ENCODE measurements at places on chromosomes 12 and 14. TPM values are rescaled to one million over a fixed set of nuclear protein-coding genes. Genes with fewer than 3 reads are reported as not detected.

TMEM63C gene
- not detected for polyA plus RNA-seq

NRIP2 gene
- 0.29 TPM for polyA plus RNA-seq

FOXN4 gene
- polyA plus RNA-seq, result not detected

ETV6 gene
- polyA plus RNA-seq, result 3.3 TPM

TMTC1 gene
- not detected for polyA plus RNA-seq

GRCh38 chr12:11722578-11723138 lies 73.2 kb downstream of the ETV6 start:
- H3K27ac ChIP-seq, result no peak overlapping the region
- H3K27me3 ChIP-seq, result no peaks in the 10 kb centered on the region

DNA sequence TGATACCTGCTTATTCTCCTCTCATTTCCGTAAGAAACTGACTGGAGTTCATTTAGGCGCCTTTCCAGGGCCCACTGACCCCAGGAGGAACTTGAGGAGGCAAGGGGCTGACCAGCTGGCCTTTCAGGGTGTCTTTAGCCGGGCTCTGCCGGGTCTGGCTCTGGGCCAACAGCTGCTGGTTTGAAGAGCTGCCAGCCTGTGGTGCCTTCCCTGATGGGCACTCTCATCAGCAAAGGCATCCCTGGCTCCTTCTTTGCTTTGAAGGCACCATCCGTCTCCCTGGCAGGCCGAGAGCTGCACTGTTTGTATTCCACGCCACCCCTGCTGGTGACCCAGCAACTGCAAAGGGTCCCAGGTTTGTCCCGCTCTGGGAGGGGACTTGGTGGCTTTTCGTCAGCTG lies 42.0 kb downstream of the IQSEC3 start:
- H3K27ac ChIP-seq, result no peak overlapping the region
- DNase-seq, result no peak
- peaks cover 7% of the 10 kb centered on the region for H3K4me1 ChIP-seq

DNA sequence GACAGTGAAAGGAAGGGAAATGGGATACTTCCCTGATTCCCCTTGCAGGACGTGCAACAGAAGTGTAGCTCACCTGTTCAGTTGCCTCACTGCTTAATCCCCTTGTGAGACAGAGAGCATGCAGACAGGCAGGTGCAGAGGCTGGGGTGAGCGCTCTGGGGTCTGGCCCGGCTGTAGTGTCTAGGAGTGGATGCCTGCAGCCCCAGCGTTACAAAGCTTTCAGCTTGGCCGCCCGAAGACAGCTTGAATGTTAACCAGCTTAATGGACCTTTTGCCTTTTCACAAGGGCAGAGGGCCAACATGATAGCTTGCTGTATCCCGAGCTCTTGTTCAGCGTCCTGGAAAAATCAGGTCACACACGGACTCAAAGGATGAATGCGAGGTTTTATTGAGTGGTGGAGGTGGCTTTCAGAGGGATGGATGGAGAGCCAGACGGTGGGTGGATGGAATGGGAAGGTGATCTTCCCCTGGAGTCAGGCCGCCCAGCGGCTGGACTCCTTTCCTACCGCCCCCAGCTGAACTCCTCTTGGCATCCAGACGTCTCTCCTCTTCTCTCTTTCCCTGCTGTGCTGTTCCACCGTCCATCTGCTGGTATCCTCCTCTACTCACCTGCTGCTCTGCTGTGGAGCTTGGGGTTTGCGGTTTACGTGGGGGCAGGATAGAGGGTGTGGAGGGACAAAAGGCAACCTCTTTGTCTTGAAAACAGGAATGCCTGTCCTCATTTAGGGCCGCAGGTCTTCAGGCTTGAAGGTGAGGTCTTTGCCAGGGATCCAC lies 86.2 kb upstream of the RESF1 start:
- H3K4me3 ChIP-seq, result no peak overlapping the region
- no peak for DNase-seq
- H3K4me1 ChIP-seq, result peaks cover 29% of the 10 kb centered on the region
- no peak overlapping the region for H3K27ac ChIP-seq

DNA sequence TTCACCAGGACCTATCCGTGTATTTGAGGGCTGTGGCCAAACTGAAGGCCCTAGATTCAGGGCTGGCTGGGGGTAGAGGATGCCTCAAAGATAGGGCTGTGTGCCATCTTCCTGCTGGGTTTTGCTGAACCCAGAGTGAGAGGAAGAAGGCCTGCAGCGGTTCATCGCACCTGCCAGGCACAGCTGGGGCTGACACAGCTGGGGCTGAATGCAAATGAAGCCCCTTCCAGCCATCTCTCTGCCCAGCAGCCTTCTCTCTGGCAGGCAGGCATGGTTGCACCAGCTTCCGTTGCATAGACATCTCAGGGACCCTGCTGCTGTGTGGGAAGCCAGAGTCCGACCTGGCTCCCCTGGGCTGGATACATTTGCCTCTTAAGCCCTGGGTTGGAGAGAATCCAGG lies 152.4 kb downstream of the TSPAN9 start:
- no peaks in the 10 kb centered on the region for H3K4me1 ChIP-seq
- no peak overlapping the region for H3K27ac ChIP-seq
- H3K36me3 ChIP-seq, result no peaks in the 10 kb centered on the region
- no peak overlapping the region for H3K4me3 ChIP-seq
- no peaks in the 10 kb centered on the region for H3K27me3 ChIP-seq
- no peak for DNase-seq

- H3K4me3 ChIP-seq, result no peak overlapping the region
- no peak overlapping the region for H3K27ac ChIP-seq
- H3K4me1 ChIP-seq, result no peaks in the 10 kb centered on the region
- H3K36me3 ChIP-seq, result no peaks in the 10 kb centered on the region
- DNase-seq, result no peak
Observed at GRCh38 chr12:94805749-94806529, 155.6 kb upstream of the TMCC3 start.

GRCh38 chr12:62900686-62901272 lies 34.2 kb downstream of the PPM1H start:
- no peaks in the 10 kb centered on the region for H3K4me1 ChIP-seq
- H3K4me3 ChIP-seq, result no peak overlapping the region
- H3K27ac ChIP-seq, result no peak overlapping the region

DNA sequence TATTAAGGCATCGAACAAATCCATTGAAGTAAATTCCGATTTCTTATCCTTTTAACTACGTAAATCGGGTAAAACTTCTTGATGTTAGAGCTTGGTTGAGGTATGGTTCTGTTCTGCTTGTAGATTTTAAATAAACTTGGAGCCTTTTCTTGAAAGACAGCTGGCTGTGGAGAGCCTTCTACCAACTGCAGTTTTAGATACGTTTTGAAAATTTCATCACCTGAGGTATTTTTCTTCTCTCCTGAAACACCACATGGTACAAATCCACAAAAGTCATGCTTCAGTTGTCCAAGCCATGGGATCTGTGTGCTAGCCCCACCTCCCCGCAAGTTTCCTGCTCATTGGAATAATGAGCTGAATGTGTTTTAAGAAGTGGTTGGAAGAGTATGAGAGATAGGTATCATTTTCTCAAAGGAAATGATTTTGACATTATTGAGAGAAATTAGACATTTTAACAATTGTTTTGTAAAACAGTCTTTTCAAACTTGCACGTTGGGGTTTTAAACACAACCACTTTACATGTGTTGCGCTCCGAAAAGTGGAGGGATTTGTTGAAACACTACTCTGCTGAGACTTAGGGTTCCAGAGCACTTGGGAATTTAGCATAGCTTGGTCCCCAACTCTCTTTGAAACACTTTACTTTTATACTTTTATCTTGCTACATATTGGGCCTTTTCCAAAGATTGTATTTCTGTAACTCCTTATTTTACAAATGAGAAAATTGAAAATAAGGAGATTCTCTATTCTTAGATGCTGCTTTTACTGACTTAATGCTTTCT lies 1.4 kb downstream of the PPM1A start:
- DNase-seq, result peak; percentile 36
- no peaks in the 10 kb centered on the region for H3K27me3 ChIP-seq
- H3K4me3 ChIP-seq, result peak overlapping the region; percentile 37
- H3K4me1 ChIP-seq, result peaks cover 67% of the 10 kb centered on the region

DNA sequence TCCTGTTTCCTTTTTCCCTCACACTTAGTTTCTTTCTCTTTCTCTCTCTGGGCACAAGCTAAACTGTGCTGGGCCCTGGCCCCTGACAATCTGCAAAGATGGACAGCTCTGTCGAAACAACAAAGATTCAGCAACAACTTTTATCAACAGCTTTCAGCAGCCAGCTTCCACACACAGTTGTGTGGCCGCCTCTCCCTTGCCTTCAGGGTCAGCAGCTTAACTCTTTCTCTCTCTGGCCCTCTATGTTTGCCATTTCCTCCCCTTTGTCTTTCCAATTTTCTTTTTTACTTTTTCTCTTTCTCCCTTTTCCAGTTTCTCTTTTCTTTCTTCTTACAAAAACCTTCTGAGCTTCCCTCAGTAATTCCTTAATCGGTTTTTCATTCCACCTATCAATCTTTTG lies 43.3 kb downstream of the IQSEC3 start:
- H3K4me3 ChIP-seq, result no peak overlapping the region
- no peaks in the 10 kb centered on the region for H3K36me3 ChIP-seq
- H3K4me1 ChIP-seq, result no peaks in the 10 kb centered on the region
- H3K27me3 ChIP-seq, result no peaks in the 10 kb centered on the region

- peaks cover 73% of the 10 kb centered on the region for H3K4me1 ChIP-seq
- peak overlapping the region; percentile 68 for H3K27ac ChIP-seq
- DNase-seq, result no peak
Observed at GRCh38 chr12:112907415-112908157, 824 bp downstream of the OAS1 start.

GRCh38 chr12:76422543-76423438 lies 74.6 kb upstream of the BBS10 start:
- no peak overlapping the region for H3K4me3 ChIP-seq
- H3K27me3 ChIP-seq, result no peaks in the 10 kb centered on the region
- no peaks in the 10 kb centered on the region for H3K36me3 ChIP-seq
- peaks cover 5% of the 10 kb centered on the region for H3K4me1 ChIP-seq

DNA sequence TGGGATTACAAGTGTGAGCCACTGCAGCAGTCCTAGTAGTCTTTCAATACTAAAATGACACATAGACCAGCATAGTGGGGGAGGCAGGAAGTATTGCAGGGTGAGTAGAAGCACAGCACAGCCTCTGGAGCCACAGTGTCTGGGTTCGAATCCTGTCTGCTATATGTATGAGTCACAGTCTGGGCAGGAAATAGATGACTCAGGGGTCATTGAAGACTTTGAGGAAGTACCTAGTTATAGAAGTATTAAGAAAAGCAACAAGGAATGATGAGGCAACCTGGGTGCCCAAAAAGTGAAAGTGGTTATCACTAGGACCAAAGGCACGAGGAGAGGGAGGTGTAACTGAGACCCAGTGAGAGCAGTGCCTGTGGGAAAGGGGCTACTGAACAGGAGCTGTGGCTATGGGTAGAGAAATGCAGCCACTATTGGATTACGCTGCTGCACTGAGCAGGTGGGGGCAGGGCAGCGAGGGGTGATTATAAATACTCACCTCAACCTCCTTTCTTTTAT lies 124.0 kb downstream of the PDE3A start:
- no peaks in the 10 kb centered on the region for H3K36me3 ChIP-seq
- no peak overlapping the region for H3K4me3 ChIP-seq
- DNase-seq, result no peak
- H3K27me3 ChIP-seq, result no peaks in the 10 kb centered on the region
- H3K4me1 ChIP-seq, result no peaks in the 10 kb centered on the region
- H3K27ac ChIP-seq, result no peak overlapping the region

GRCh38 chr14:23067847-23068788 lies 10.8 kb upstream of the CDH24 start:
- H3K27me3 ChIP-seq, result no peaks in the 10 kb centered on the region
- H3K27ac ChIP-seq, result no peak overlapping the region
- no peak for DNase-seq
- H3K4me1 ChIP-seq, result peaks cover 28% of the 10 kb centered on the region

- no peak overlapping the region for H3K27ac ChIP-seq
- H3K4me1 ChIP-seq, result no peaks in the 10 kb centered on the region
- H3K4me3 ChIP-seq, result no peak overlapping the region
- DNase-seq, result no peak
Observed at GRCh38 chr14:23896609-23897153, 56.9 kb upstream of the DHRS4 start.

DNA sequence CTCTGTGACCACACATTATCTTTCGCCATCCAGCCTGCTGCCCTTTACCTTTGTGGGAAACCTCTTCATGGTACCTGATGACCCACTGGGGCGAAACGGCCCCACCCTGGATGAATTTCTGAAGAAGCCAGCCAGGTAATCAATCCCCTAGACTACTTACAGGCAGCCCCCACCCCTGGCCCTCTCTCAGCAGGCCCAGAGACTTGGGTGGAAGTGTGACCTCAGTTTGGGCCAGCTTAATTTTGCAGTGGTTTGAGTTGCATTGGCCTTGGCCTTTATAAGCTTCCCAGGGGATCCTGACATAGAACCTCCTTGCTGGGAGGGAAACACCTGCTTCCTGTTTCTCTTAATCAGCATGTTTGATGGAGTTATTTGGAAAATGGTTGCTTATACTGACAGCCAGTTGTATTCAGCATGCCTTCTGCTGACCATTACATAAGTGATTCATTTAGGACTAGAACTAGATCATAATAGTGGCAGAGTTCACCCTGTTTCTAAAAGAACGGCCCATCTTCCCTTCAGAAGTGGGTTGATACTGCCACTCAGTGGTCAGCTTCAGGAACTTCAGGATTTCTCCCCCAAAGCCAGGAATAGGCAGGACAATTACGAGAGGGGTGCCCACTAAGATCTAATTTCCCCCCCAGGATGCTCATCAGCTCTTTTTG lies 6.1 kb downstream of the SDR39U1 start:
- H3K27me3 ChIP-seq, result no peaks in the 10 kb centered on the region
- H3K27ac ChIP-seq, result peak overlapping the region; percentile 20
- DNase-seq, result peak; percentile 48
- no peak overlapping the region for H3K4me3 ChIP-seq

GRCh38 chr14:53458368-53458814 lies 305.3 kb upstream of the DDHD1 start:
- no peaks in the 10 kb centered on the region for H3K27me3 ChIP-seq
- no peak overlapping the region for H3K4me3 ChIP-seq
- DNase-seq, result no peak
- no peaks in the 10 kb centered on the region for H3K36me3 ChIP-seq
- H3K27ac ChIP-seq, result no peak overlapping the region
